Peyer's patch (tissue), 4 donors: ENCODE measurements at places on chromosomes 7 and 10. TPM values are rescaled to one million over a fixed set of nuclear protein-coding genes. Genes with fewer than 3 reads are reported as not detected.
A peak's percentile ranks its signal among the peaks of the same experiment; 100 is the strongest.

GRCh38 chr7:21238400-21239116 is 189.3 kb upstream of the SP4 start:
- H3K36me3 ChIP-seq: no peaks in the 10 kb centered on the region
- H3K4me3 ChIP-seq: no peak overlapping the region
- no peaks in the 10 kb centered on the region for H3K27me3 ChIP-seq
- DNase-seq: no peak
- no peaks in the 10 kb centered on the region for H3K4me1 ChIP-seq

PIK3CG gene
- total RNA-seq: 7.9 TPM

CCDC172 gene
- total RNA-seq: not detected

DNA sequence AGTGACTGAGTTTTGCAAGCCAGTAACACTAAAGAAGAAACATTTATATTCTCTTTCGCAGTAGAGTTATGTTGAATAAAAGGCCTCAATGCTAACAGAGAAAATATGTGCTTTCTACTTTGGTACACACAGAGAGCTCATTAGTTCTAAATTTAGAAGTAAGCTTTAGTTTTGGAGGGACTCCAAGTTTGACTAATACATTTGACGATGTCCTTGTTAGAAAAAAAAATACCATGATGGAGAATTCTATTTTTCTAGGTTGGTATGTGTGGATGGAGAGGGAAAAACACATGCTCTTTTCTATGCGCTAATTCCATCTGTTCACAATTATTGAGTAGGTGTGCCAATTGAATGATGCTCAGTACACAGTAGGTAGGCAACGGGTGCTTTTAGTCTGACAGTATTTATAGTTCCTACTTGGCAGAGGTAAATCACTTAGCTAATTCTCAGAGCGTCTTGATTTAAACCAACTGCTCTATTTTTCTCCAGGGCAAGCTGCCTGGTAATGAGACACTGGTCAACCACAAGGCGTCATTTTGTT is 327.2 kb upstream of the AKR1E2 start:
- DNase-seq: no peak
- H3K27ac ChIP-seq: peak overlapping the region; percentile 70
- no peaks in the 10 kb centered on the region for H3K27me3 ChIP-seq
- H3K4me3 ChIP-seq: no peak overlapping the region

SMKR1 gene
- not detected for total RNA-seq

KIF11 gene
- total RNA-seq: 5.0 TPM

DNA sequence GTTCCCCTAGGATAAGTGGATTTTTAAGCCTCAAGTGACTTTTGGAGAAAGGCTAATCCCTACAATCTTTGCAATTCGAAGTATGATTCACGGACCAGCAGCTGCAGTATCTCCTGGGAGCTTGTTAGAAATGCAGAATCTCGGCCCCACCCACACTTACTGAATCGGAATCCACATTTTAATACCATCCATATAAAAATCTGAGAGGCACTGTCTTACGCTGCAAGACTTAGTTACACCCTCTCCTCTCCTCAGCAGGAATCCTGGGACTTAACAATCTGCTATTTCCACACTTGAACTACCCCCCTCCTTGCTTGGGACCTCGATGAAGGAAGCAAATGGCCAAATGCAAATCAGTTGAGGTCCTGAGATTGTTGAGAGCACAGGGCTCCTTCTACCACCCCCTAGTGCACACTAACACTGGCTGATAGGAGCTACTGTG is 21.0 kb downstream of the ITPRIP start:
- H3K27ac ChIP-seq: no peak overlapping the region
- no peak overlapping the region for H3K4me3 ChIP-seq
- no peaks in the 10 kb centered on the region for H3K27me3 ChIP-seq
- H3K4me1 ChIP-seq: peaks cover 21% of the 10 kb centered on the region
- no peaks in the 10 kb centered on the region for H3K36me3 ChIP-seq

ANXA8L1 gene
- not detected for total RNA-seq

- peak overlapping the region; percentile 73 for H3K4me3 ChIP-seq
- H3K27ac ChIP-seq: peak overlapping the region; percentile 52
- peak; percentile 62 for DNase-seq
- H3K27me3 ChIP-seq: no peaks in the 10 kb centered on the region
- no peaks in the 10 kb centered on the region for H3K4me1 ChIP-seq
- no peaks in the 10 kb centered on the region for H3K36me3 ChIP-seq
Measured at GRCh38 chr10:89837165-89838043, 136.0 kb downstream of the KIF20B start.

DNA sequence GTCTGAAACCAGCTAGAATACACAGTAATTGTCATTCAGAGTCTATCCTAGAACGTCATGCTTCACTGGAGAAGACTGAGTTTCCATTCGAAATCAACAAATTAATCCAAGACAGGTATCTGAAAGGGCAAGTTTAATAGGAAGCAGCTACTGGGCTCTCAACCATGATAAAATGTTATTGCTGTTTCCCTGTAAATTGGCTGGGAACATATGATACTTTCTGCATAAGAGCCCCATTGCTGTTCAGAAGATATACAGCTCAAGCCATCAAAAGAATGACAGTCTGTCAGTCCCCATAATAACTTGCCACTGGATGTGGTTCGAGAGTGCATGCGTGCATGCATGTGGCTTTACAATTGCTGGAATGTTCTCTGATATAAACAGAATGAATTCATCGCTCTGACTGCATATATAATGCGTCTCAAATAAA is 129.0 kb downstream of the HIBADH start:
- no peak overlapping the region for H3K4me3 ChIP-seq
- no peaks in the 10 kb centered on the region for H3K36me3 ChIP-seq
- no peaks in the 10 kb centered on the region for H3K27me3 ChIP-seq

DNA sequence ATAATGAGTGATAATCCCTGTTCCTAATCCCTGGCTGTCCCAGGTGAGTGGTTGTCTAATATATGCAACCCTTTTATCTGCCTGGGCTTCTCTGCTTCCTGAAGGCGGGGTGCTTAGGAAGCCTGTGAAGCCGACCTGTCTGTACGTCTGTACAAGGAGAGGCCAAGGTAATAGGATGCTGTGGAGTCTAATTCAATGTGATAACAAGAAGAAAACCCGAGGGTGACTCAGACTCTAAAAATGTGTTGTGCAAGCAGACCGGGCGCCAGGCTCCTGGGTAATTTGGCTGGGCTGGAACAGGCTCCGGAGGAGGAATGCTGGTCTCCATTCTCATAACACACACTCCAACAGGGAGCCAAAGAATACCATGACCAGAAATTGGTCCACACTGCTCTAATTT is 43.6 kb downstream of the THNSL1 start:
- H3K4me3 ChIP-seq: no peak overlapping the region
- no peak for DNase-seq
- H3K27me3 ChIP-seq: no peaks in the 10 kb centered on the region

STEAP2 gene
- 19.1 TPM for total RNA-seq

DNA sequence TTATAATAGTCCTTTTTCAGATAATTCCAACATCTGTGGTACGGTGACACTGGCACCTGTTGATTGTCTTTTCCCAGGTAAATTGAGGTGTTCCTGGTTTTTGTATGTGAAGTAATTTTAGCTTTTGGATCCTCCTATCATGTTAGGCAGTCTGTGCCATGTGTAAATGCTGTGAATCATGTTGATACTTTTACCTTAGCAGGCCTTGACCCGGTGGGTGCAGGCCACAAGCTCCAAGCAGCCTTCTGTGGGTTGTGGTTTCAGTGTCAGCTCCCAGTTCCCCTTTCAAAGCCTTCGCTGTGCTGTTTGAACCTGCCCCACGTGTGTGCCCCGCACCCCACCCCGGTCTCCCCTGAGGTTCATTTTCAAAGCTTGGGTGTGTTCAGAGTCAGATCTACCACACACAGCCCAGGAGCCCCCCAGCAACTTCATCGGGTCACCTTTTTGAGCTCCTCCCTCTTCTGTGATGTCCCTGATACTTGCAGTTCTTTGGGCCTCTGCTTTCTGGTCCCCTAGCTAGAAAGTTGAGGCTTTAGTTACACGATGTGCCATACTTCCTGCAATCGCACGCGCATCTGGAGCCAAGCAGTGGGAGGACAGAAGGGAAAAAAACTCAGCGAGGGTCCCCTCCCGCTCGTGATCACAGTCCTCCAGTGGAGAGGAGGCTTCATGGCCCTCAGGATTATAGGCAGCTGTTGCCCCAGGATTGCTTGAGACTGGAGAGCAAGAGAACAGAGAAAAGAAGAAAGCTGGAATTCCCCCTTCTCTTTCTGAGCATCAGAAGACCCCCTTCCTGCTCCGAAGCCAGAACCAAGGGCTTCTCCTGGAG is 8.7 kb upstream of the BHLHA15 start:
- DNase-seq: no peak
- no peaks in the 10 kb centered on the region for H3K27me3 ChIP-seq
- H3K36me3 ChIP-seq: peaks cover 37% of the 10 kb centered on the region

STEAP1B gene
- not detected for total RNA-seq

GRCh38 chr10:121803611-121804010 is 124.2 kb downstream of the ATE1 start:
- DNase-seq: no peak
- H3K27me3 ChIP-seq: no peaks in the 10 kb centered on the region
- no peaks in the 10 kb centered on the region for H3K36me3 ChIP-seq
- no peaks in the 10 kb centered on the region for H3K4me1 ChIP-seq

GRCh38 chr7:621572-622285 is 102.1 kb upstream of the PDGFA start:
- H3K4me3 ChIP-seq: no peak overlapping the region
- H3K27me3 ChIP-seq: no peaks in the 10 kb centered on the region
- H3K4me1 ChIP-seq: peaks cover 8% of the 10 kb centered on the region
- H3K36me3 ChIP-seq: no peaks in the 10 kb centered on the region
- DNase-seq: peak; percentile 43

DNA sequence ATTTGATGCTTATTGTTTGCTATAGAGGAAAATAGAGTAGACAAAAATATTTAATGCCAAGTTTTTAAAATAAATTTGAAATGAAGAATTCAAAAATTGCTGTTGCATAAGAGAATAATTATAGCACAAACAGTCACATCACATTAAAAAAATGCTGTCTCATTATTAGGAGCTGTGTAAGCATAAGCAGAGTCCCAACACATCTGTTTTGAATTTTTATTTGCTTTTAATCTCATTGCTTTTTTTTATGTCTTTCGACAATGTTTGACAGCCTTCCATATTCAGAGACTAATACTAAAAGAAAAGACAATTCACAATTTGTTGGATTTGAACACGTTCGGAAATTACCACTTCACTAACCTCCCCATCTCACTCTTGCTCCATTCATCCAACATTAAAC is 143.5 kb downstream of the TFPI2 start:
- H3K36me3 ChIP-seq: no peaks in the 10 kb centered on the region
- no peak overlapping the region for H3K27ac ChIP-seq
- no peak for DNase-seq
- no peaks in the 10 kb centered on the region for H3K27me3 ChIP-seq

- no peaks in the 10 kb centered on the region for H3K27me3 ChIP-seq
- H3K4me1 ChIP-seq: no peaks in the 10 kb centered on the region
- no peak for DNase-seq
- H3K27ac ChIP-seq: no peak overlapping the region
- no peaks in the 10 kb centered on the region for H3K36me3 ChIP-seq
Measured at GRCh38 chr7:111678281-111678680, 116.0 kb upstream of the IMMP2L start.

GRCh38 chr10:90435296-90435695 is 422.5 kb downstream of the HTR7 start:
- DNase-seq: no peak
- H3K36me3 ChIP-seq: no peaks in the 10 kb centered on the region
- H3K27ac ChIP-seq: no peak overlapping the region
